ENCODE measurements at places on chromosomes 13 and 19.

- no peaks in the 10 kb centered on the region for H3K27me3 ChIP-seq
- no peaks in the 10 kb centered on the region for H3K36me3 ChIP-seq
- peak overlapping the region; percentile 75 for H3K27ac ChIP-seq
- H3K4me1 ChIP-seq: peaks cover 8% of the 10 kb centered on the region
- DNase-seq: peak; percentile 95
Measured at GRCh38 chr13:74133657-74134201, 475 bp downstream of the KLF12 start.

GRCh38 chr19:57771417-57771816 is 1.9 kb downstream of the ZNF586 start:
- no peaks in the 10 kb centered on the region for H3K27me3 ChIP-seq
- no peak overlapping the region for H3K27ac ChIP-seq
- no peak for DNase-seq
- peaks cover 28% of the 10 kb centered on the region for H3K36me3 ChIP-seq
- peaks cover 4% of the 10 kb centered on the region for H3K4me1 ChIP-seq
- H3K4me3 ChIP-seq: no peak overlapping the region

GRCh38 chr19:325937-326565 is 18.5 kb downstream of the MIER2 start:
- peaks cover 86% of the 10 kb centered on the region for H3K36me3 ChIP-seq
- DNase-seq: no peak
- H3K27me3 ChIP-seq: no peaks in the 10 kb centered on the region
- H3K4me1 ChIP-seq: no peaks in the 10 kb centered on the region
- no peak overlapping the region for H3K27ac ChIP-seq
- H3K4me3 ChIP-seq: no peak overlapping the region

DNA sequence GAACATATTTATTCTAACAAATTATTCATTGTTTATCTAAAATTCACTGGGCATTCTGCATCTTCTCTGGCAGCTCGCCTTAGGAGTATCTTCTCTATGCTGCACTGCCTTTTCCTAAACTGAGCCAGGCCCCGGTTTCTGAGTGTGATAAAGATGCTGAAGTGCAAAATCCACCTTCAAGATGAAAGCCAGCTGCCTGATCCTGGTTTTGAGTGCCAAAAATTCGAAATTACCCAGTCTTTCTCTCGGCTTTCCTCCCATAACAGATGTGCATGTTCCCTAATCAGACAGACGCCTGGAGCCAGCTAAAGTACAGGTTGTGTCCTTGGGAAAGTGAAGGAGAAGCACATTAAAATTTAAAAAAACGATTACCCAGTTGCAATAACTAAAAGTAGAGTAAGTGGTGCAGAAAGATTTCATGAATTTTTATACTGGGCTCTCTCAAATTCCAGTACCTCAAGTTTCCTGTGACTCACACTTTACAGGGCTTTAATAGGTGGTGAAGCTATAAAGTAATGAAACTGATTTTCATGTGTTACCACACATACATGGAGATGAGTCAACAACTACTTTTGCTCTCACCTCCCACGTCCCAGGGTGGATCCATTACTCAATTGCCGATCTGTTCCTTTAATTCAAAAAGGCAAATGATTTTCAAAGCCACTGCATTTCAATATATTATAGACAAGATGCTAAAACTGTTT is 65.0 kb upstream of the GTF2F2 start:
- peak; percentile 77 for DNase-seq
- H3K27ac ChIP-seq: peak overlapping the region; percentile 77
- peaks cover 4% of the 10 kb centered on the region for H3K27me3 ChIP-seq
- no peaks in the 10 kb centered on the region for H3K36me3 ChIP-seq
- no peaks in the 10 kb centered on the region for H3K4me1 ChIP-seq

DNA sequence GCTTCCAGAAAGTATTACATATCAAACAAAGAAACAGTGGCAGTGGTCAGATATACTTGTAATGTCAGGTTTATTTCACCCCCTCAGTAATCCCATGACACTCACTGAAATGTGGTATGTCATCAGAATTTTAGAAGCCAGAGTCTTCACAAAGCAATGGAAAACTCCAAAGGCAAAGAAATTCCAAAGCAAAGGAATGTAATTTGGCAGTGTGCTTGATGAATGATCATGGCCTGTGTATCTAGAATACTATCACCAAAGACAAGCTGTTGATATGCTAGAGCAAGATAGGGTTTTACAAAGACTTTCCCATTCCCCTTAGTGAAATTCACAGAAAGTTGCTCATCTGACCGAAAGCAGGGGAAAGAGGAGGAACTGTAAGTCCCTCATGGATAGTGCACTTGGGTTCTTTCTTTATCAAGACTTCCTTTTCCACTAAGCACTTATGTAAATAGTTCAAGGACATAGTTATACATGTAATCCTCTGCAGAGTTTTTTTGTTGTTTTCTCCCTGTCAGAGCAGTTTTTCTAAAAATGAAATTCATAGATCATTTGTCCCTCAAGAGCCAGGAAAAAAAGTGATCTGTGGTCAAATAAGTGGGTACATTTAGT is 243.4 kb downstream of the NHLRC3 start:
- no peaks in the 10 kb centered on the region for H3K36me3 ChIP-seq
- H3K4me3 ChIP-seq: no peak overlapping the region
- no peak overlapping the region for H3K27ac ChIP-seq
- no peaks in the 10 kb centered on the region for H3K4me1 ChIP-seq
- H3K27me3 ChIP-seq: no peaks in the 10 kb centered on the region

DNA sequence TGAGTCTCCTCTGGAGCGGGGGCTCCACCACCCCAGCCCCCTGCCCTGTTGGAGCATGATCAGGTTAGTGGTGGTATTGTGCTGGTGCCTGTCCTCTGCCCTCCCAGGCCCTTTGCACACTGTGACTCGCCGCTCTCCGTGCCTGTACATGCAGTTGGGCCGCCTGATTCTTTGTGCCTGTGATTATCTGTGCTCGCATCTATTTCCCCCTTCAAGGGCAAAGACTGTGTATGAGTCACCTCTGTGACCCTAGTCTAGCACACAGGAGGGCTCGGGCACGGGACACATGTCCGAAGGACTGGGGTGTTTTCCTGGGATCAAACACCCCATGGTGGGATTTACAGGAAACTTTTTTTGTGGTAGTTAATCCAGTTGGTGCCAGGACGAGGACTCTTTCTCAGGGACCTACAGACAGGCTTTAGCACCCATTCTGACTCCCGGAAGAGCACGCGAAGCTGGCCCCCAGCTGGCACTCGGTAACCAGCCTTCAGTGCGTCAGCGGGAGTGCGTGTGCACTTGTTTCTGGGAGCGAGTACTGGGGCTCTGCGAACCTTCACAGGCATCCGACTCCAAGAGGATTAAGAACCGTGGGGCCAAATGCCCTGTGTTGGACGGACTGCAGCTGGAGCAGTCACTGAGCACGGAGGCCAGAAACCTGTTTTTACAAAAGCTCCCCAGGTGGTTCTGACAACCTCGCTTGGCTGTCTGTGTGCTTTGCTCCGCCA is 6.7 kb downstream of the PPP1R37 start:
- H3K4me3 ChIP-seq: peak overlapping the region; percentile 74
- no peak for DNase-seq
- no peaks in the 10 kb centered on the region for H3K27me3 ChIP-seq
- peak overlapping the region; percentile 11 for H3K27ac ChIP-seq
- H3K36me3 ChIP-seq: no peaks in the 10 kb centered on the region

GRCh38 chr19:45676851-45677263 is 8.8 kb downstream of the GIPR start:
- no peaks in the 10 kb centered on the region for H3K36me3 ChIP-seq
- H3K27me3 ChIP-seq: no peaks in the 10 kb centered on the region
- H3K4me1 ChIP-seq: peaks cover 17% of the 10 kb centered on the region
- no peak overlapping the region for H3K27ac ChIP-seq

DNA sequence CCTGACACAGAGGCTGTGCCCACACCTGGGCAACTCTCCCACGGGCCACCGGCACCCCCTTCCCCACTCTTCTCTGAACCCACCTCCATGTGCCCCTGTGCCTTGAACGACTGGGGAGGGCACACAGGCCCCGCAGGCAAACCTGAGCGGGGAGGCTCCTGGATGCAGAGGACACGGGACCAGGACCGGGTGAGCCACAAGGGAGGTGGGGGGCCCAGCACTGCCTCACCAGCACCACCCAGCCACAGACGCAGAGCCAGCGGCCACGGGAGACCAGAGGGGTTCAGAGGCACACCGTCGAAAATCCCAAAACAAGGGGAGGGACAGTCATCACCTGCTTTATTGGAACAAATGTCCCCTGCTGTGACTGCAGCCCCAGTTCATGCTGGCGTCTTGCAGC is 49.4 kb downstream of the STK24 start:
- H3K27me3 ChIP-seq: no peaks in the 10 kb centered on the region
- no peak for DNase-seq
- H3K4me1 ChIP-seq: peaks cover 23% of the 10 kb centered on the region
- no peaks in the 10 kb centered on the region for H3K36me3 ChIP-seq

GRCh38 chr13:27047081-27047480 is 124.5 kb downstream of the USP12 start:
- no peaks in the 10 kb centered on the region for H3K27me3 ChIP-seq
- H3K4me3 ChIP-seq: no peak overlapping the region
- H3K4me1 ChIP-seq: peaks cover 5% of the 10 kb centered on the region
- DNase-seq: no peak
- no peak overlapping the region for H3K27ac ChIP-seq
- H3K36me3 ChIP-seq: no peaks in the 10 kb centered on the region

GRCh38 chr19:48344892-48345291 is 18.8 kb downstream of the TMEM143 start:
- H3K36me3 ChIP-seq: peaks cover 3% of the 10 kb centered on the region
- no peak overlapping the region for H3K27ac ChIP-seq
- no peak for DNase-seq
- H3K27me3 ChIP-seq: no peaks in the 10 kb centered on the region

GRCh38 chr13:32883474-32883873 is 132.7 kb upstream of the KL start:
- H3K4me1 ChIP-seq: no peaks in the 10 kb centered on the region
- no peaks in the 10 kb centered on the region for H3K27me3 ChIP-seq
- H3K4me3 ChIP-seq: no peak overlapping the region
- no peak for DNase-seq
- H3K27ac ChIP-seq: no peak overlapping the region

DNA sequence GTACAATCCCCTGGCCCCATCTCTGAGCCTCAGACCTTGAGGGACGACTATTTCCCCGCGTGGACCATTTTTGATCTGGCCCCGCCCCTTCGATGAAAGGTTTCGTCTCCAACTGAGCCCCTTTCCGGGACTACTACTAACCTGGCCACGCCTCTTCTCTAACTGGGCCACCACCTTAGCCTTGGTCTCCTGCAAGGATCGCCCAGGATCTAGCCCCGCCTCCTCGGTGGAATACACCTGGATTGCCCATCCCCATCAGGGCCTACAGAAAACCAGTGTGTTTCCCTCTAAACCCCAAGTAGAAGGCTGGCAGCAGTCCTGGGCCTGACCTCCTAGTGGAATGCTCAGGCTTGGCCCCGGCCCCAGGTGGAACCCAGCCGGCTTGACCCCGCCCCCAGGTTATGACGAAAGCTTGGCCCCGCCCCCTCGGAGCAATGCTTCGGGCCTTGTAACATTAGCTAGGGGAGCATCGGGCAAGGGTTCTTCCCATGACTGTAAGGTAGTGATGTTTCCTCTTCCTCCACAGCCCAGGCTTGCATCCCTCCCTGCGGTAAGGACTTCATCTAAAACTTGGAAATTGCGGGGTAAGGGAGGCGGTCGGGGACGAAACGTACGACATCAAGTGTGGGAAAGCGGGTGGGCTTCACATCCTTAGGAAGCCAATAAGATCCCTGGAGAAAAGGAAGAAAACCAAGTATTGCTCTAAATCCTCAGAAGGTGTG is 9.1 kb downstream of the SPACA6 start:
- DNase-seq: peak; percentile 46
- H3K4me3 ChIP-seq: no peak overlapping the region
- no peaks in the 10 kb centered on the region for H3K27me3 ChIP-seq
- no peak overlapping the region for H3K27ac ChIP-seq

GRCh38 chr19:44026622-44027021 is 1.4 kb downstream of the ZNF222 start:
- no peak overlapping the region for H3K27ac ChIP-seq
- peaks cover 1% of the 10 kb centered on the region for H3K4me1 ChIP-seq
- H3K27me3 ChIP-seq: no peaks in the 10 kb centered on the region
- no peak overlapping the region for H3K4me3 ChIP-seq
- H3K36me3 ChIP-seq: peaks cover 50% of the 10 kb centered on the region
- DNase-seq: no peak

GRCh38 chr19:53849237-53849676 is 18.4 kb upstream of the MYADM start:
- no peak overlapping the region for H3K27ac ChIP-seq
- no peak overlapping the region for H3K4me3 ChIP-seq
- no peaks in the 10 kb centered on the region for H3K27me3 ChIP-seq
- no peaks in the 10 kb centered on the region for H3K4me1 ChIP-seq
- peak; percentile 47 for DNase-seq

DNA sequence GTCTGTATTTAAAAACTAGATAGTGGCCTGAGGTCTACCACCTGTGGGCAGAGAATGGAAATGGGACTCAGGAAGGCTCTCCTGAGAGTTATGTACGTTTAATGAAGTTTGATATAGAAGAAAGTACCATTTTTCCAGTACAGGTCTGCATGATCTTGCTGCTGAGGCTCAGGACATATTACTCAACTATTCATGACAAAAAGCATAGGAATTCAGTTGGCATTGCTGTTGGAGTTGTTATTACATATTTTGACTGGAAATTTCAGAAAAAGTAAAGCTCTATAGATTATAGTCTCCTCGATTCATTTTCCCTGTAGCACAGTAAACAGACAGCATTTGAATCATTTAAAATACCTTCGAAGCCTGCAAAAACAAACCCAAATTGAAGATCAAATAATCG is 469.8 kb downstream of the DCT start:
- H3K4me3 ChIP-seq: no peak overlapping the region
- no peak overlapping the region for H3K27ac ChIP-seq
- H3K27me3 ChIP-seq: no peaks in the 10 kb centered on the region
- no peak for DNase-seq

DNA sequence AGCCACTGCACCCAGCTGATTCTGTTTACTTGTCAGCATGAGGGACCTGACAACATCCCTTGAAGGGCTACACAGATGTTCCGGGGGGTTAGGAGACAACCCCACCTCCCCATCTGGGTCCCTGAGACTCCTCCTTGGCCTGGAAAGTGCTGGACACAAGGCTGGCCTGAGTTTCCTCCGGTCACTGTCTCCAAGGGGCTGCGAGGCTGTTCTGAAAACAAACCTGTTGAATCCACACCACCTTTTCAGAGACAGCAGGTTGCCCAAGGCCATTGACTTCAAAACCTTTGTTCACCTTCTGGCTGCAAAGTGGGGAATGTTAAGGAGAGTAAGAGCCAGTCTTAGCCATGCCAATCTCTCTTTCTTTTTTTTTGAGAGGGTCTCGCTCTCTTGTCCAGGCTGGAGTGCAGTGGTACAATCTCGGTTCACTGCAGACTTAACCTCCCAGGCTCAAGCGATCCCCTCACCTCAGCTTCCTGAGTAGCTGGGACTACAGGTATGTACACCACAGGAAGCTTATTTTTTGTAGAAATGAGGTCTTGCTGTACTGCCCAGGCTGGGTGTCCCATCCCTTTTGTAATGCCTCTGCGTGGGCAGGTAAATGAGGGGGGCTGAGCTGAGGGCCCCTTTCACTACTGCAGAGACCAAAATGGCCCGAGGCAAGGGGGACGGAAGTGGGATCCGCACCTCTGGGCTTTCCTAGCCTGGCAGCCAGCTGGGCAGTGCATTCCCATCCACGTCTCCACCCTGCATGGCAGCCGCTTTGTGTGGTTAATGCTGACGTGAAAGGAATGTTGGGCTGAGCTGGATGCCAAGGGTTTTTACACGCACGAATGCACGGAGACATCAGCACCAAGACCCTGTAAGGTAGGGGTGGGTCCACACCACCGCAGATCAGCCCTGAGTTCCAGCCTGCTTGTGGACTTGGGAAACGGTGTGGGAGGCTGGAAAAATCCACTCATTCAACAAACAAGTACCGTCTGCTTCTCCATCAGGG is 1.9 kb upstream of the ZNF628 start:
- H3K4me3 ChIP-seq: peak overlapping the region; percentile 16
- no peaks in the 10 kb centered on the region for H3K27me3 ChIP-seq
- peaks cover 10% of the 10 kb centered on the region for H3K36me3 ChIP-seq
- H3K27ac ChIP-seq: peak overlapping the region; percentile 96
- no peak for DNase-seq
- peaks cover 54% of the 10 kb centered on the region for H3K4me1 ChIP-seq

All from mesenchymal stem cell (in vitro differentiated cells and primary cell).